Activated CD8-positive, alpha-beta memory T cell treated with anti-CD3 and anti-CD28 coated beads, Interleukin-2, amount 10 ng/mL, durations not matched to agents 7 days and 5 days (primary cell): ENCODE measurements at places on chromosomes 12 and 14.

- DNase-seq, result no peak
Observed at GRCh38 chr12:2779281-2779680, 15.5 kb upstream of the FKBP4 start.

GRCh38 chr12:44377443-44378187 lies 498.5 kb downstream of the NELL2 start:
- no peak for DNase-seq

DNA sequence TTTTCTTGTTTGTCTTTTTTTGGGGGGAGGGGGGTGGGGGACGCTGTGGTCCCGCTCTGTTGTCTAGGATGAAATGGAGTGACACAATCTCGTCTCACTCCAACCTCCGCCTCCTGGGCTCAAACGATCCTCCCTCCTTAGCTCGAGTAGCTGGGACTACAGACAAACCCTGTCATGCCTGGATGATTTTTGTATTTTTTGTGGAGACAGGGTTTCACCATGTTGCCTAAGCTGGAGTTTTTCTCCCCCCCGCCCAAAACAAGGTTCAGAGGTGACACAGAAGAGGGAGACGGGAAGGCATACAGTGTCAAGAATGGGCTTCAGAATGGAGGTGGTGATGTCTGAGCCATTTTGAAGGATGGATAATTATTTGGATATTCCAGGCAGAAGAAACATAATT lies 116.9 kb upstream of the ATF1 start:
- DNase-seq, result no peak

DNA sequence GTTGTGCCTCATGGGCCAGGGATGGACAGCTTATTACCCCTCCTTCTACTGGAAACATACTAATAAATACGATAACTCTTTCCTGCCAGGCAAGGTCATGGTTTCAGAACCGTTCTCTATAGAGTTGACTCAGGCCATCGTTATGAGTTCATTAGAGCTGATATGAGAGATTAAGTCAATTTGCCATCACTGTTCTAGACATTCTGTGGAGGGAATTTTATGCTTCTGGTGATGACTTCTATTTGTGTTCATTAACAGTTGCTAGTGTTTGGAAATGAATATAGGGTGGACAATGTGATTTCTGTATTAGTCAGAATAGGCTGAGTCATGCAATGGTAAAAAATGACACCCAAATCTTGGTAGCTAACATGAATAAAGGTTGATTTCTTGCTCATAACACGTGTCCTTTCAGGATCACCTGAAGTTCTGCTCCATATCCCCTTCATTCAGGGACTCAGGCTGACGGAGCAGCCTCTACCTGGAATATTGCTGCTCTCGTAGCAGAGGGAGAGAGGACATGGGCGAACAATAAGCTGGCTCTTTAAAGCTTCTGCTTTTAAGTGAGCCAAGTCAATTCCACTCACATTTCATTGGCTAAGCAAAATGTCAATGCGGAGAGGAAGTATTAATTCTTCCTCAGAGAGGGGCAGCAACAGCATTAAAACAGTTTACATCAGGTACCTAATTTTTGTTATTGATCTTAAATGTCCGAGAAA lies 18.5 kb upstream of the TBPL2 start:
- DNase-seq, result no peak

DNA sequence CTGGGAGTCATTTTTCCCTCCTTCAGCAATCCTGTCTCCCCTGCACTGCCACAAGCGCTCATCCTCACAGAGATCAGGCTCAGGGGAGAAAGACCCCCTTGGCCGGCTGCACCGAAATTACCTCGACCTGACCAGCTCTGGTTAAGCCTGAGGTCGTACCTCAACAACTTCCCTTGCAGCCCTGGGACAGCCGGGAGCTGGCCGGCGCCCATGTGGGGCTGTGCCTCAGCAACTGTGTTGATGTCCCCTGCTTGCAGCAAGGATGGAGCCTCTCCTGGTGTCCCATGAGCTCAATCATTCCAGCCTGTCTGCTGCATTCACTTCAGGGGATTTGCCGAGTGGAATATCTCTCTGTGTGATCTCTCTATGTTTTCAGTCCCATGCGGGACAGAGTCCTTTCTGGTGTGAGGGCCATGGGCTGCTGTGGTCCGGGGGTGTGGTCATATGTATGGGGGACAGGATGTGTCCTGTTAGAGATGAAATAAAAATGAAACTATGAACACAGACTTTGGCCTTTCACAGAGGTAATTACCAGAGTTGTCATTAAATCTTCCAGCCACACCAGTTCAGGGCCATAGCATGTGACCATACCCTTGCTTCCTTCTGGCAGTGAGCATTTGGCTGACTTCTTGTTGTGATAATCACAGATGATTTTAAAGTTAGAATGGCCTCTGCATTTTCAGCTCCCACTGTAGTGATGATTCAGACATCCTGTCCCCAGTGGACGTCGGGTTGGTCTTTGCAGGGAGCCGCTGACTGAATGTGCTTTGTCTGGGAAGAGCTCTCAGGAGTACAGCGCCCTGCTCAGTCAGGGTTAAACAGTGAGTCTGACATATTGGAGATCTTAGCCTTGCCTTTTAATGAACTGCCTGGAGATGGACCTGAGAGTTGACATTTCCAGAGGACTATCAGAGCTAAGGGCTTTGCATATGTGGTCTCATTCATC lies 405.9 kb downstream of the AACS start:
- no peak for DNase-seq

GRCh38 chr12:91219919-91220318 lies 37.3 kb upstream of the DCN start:
- DNase-seq, result no peak

- no peak for DNase-seq
Observed at GRCh38 chr12:76083246-76083903, 1.1 kb downstream of the NAP1L1 start.

DNA sequence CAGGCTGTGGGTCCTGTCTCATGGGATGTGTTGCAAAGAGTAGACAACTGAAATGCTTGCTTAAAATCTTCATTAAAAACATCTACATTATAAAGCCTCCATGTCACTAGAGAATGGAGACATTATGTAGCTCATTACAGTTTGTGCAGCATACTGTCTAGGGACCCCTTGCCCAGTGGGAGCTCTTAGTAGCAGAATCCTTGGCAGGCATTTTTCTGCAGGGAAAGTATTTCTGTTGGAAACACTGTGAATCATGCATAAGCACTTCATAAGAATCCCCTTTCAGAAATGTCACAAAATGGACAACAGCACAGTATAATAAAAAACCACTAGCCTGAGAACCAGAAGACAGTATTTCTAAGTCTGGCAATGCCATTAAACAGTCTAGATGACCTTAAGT lies 174.3 kb downstream of the MGAT4C start:
- no peak for DNase-seq

DNA sequence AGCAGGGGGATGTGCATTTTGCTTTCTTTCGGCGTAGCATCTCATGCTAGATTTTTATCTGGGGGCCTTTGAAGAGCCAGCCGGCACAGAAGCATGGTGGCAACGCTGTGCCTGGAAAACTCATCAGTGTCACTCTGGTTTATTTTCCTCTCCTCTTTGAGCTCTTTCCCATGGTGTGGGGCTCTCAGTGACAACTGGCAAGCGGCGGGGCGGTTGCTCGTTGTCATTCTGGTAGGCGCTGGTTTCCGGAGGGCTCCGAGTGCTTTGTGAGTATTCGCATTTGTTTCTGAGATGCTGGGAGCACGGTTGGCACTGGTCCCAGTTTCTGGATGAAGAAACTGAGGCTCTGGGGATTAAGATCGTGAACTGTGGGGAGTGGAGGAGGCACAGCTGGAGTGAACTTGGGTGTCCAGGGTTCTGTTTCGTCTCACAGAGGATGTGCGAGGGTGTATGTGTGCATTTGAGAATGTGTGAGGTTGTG lies 23.3 kb downstream of the TPCN1 start:
- no peak for DNase-seq

DNA sequence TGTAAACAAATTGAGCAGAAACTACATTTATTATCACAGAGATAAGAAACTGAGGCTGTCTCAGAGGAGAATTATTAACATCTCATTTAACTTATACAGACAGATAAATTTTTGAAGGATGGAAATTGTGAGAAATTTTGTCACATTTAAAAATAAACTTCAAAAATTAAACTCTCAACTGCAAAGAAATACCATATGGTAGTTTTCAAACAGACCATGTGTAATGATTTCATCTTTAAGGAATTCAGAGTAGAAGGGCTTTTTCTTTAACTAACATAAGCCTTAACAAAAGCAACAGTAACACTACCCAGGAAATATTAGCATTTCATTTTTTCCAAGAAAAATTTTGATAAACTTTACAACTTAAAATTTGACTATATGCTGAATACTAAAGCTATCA lies 26.6 kb downstream of the NUP37 start:
- DNase-seq, result no peak

DNA sequence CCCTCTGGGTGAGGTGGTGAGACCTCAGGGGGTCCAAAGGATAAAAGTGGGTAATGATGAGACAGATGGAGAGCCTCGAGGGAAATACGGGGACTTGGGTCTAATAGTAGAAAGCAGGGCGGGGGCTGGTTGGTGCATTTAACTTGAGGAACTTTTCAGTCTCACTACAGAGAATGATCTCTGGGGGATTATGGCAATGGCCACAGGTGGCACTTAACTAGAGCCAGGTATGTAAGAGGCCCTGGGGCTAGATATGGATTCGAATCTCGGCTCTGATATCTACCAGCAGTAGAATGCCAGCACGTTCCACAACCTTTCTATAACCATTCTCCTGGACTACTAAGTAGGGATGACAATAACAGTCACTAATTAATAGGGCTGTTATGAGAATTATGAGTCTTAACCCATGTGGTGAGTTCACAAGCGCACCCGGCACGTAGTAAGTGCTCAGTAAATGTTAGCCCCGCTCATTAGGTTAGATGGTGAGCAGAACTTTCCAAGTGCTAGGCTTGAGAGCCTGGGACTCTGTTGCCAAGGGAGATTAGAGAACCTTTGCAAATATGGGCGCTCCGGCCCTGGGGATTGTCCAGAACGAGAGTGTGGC lies 888 bp upstream of the PLXNC1 start:
- DNase-seq, result no peak

GRCh38 chr12:120089105-120089504 lies 27.4 kb downstream of the RAB35 start:
- DNase-seq, result no peak

- DNase-seq, result peak; percentile 78
Observed at GRCh38 chr12:10243818-10244520, 31.3 kb downstream of the GABARAPL1 start.

DNA sequence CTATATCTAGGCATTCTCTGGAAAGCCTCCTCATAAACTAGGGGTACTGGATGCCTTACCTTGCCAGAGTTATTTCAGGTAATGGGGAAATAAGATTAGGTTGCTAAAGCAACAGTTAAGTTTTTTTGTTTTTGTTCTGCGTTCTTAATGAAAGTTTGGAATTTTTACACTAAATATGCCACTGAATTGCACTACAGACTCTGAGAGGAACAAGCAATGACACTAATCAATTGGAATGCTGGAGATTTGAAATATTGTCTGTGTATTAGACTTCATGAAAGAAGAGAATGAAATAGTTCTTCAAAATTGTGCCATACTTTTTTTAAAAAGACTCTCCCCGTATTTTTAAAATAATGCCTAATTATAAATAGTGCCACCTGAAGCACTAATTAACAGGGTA lies 287.8 kb downstream of the NAV3 start:
- no peak for DNase-seq
